8988T (cell line): ENCODE measurements at places on chromosomes 1 and 21.

DNA sequence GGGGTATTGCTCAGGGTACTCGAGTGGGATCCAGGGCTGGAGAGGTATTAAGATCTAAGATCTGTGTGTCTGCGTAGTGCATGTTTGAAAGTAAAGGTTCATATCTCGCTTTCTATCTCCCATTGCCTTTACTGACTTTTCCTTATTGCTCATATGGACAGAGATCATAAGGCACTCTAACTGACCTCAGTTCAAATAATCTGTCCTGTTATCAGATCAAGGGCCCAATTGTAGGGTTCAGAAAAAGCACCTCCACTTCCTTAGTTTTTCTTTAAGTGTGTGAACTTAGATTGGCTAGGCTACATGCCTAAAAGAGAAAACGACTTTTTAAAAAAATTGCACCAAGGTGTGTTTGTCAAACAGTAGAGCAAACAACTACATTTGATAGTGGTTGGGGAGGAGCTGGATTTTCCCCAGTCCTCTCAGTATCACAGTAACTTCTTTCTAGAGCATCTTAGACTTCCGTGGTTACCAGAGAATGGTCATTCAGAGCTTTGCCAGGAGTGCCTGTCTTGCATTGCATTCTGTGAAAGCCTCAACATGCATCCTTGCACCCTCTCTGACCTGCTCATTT lies 57.6 kb downstream of the LMO4 start:
- DNase-seq, result no peak

DNA sequence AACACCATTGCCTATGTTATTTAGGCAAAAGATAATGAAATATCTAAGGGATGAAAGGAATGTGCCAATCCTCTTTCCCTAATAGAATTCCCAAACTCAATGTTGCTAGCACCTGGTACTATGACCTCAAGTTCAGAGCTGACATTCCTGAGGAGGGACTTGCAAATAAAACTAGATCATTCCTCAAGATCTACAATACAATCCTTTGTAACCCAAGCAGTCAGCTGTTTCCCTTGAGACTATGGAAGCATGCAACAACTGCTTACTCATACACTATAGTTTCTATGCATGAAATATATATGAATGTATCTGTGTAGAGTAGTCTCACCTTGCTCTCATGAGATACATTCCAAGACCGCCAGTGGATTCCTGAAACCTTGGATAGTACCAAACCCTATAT lies 65.0 kb downstream of the ABL2 start:
- DNase-seq, result no peak

DNA sequence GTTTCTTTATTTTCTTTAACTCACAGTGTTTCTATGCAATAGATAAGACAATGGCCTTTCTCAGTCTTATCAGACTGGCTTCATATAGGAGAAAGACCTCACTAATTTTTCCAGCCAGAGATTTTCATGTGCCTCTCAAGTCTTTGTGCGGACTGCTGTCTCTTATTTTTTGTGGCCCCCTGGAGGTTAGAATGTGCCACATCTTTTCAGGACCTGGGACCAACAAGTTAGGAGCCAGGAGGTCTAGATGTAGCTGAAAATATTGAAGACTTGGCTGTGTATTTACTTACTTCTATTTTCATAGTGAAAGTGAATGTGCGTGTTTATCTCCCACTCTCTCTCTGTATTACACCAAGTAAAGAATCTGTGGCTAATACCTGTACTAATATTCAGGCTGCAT lies 42.1 kb upstream of the CFHR3 start:
- DNase-seq, result no peak

- DNase-seq, result no peak
Observed at GRCh38 chr1:93549811-93550210, 101.9 kb downstream of the FNBP1L start.

DNA sequence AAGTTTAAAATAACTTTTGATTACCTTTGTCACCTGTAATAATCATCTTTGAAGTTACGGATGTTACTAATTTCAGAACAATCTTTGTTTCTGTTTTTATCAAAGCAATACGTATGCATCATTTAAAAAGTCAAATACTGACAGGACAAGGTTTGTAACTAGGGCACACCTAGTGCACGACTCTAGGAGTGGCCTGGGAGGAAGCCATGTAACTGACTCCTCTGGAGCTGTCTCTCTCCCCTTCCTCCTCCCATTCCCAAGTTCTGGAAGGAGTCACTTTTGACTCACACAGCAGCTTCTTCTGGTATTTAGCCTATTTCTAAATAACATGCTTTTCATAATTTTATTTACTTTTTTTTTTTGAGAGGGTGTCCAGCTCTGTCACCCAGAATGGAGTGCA lies 11.8 kb upstream of the RAP1GAP start:
- no peak for DNase-seq

GRCh38 chr1:17045634-17046333 lies 8.0 kb downstream of the SDHB start:
- no peak for DNase-seq
